ENCODE measurements at places on chromosomes 5 and 9.
A peak's percentile ranks its signal among the peaks of the same experiment; 100 is the strongest.

DNA sequence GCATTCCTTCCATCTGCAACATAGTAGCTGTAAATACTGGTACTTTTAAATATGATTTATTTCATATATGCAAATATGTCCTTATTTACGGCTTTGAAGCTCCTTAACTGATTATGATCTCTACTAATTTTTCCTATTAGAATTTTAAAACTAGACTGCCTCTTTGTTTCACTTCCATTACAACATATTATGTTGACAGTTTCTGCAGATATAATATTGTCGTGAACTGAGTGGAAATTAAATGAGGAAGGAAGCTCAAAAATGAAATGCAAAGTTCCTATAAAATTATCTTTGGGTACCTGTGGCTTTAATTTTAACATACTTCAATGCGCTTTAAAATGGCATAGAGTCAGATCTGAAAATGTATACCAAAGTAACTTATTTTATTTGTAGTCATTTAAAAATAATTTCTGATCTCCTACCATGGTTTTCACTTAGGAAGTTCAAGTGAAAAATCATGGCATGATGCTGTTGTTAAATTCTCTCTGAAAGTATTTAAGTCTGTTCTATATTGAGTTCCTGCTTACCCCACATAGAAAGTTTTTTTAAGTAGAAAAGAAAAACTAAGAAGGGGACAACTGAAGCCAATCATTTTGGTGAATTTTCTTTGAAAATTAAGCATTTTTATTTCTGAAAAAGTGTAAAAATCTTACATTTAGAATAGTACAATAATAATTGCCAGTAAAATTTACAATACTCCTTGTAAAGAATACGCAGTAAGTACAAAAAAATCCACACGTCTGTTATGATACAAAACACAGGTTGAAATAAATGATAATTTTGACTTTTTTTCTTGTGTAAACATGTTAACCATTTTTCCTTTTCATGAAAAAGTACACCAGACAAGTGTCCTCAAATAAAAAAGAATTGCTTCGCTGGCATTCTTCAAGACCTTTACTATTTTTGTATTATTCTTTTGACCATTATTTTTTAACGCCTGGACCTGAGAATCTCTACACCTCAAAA, 2.6 kb downstream of the FOXD1 start:
- peak; percentile 43 for DNase-seq

- DNase-seq, result no peak
These were observed 327.7 kb downstream of the CDK5RAP2 start for GRCh38 chr9:120252248-120252647.

DNA sequence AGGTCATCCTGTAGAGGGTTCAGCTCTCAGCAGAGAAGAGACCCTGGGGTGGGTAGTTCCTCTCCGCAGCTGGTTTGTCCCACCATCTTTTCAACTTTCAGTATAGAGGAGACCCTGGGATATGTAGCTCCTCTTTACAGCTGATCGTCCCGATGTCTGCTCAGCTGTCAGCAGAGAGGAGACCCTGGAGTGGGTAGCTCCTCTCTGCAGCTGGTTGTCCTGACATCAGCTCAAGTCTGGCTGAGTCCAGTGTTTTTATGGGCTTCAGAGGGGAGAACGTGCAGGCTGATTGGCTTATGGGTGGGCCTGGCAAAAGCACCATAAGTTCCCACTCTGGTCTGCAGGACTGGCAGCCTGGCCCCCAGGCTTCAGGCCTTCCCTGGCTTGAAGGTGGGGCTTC, 80.8 kb downstream of the NLN start:
- no peak for DNase-seq

- DNase-seq, result no peak
These were observed 79.5 kb downstream of the MVB12B start for GRCh38 chr9:126406075-126406667.

DNA sequence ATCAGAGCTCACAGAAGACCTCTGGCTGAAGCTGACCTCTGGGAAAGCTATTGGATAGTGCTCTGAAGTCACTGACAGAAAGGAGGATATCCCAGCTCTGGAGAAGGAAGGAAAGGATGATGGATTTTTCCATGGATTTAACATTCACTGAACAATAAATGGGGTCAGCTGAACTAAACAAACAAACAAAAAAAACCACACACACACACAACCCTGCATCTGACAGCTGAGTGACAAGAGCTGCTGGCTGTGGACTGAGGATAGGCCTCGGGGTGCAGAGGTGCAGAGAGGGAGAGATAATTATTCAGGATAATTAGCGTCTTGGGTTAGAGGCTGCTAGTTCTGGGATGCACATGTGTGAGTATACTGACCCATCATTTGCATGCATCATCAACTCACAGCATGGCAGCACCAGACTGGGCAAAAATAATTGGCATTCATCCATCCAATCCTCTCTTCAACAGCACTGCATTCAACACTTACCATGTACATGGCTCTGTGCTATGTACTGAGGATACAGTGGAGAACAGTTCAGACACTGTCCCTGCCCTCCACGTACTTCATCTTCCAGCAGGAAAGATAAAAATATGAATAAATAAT, 131.4 kb upstream of the TRIM32 start:
- DNase-seq, result no peak

DNA sequence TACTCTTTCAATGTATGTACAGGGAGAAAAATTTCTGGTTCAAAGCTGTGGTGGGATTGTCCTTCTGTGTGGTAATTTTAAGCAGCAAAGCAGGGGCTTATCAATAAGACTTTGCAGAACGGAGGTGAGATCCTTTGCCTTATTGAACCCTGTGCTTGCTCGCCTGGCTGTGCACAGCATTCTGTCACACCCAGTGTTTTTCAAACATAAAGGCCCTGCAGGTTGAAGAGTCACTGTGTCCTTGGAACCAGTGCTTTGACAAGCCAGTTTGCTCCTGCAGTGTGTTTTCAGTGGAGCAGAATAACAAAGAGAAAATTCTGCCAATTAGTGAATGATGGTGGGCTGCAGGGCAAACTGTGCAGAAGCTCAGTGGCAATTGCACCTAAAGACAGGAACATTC, 236.7 kb upstream of the PCSK5 start:
- no peak for DNase-seq

DNA sequence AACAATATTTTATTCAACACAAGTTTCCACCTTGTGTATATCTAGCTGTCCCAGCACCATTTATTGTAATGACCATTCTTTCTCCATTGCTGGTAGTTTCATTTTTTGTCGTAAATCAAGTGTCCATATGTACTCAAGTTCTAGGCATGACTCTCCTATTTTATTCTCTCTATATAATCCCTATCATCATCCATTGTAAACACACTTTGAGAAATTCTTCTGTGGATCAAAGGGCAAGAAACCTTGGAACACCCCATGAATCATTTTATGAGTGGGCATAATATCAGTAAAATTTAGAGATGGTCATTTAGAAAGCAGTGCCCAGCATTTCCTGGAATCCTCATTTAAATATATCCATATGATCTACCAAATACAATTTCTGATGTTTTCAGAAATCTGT, 35.8 kb upstream of the SPATA31D4 start:
- DNase-seq, result no peak
